ENCODE measurements at places on chromosomes 13 and 19.
A peak's percentile ranks its signal among the peaks of the same experiment; 100 is the strongest.

DNA sequence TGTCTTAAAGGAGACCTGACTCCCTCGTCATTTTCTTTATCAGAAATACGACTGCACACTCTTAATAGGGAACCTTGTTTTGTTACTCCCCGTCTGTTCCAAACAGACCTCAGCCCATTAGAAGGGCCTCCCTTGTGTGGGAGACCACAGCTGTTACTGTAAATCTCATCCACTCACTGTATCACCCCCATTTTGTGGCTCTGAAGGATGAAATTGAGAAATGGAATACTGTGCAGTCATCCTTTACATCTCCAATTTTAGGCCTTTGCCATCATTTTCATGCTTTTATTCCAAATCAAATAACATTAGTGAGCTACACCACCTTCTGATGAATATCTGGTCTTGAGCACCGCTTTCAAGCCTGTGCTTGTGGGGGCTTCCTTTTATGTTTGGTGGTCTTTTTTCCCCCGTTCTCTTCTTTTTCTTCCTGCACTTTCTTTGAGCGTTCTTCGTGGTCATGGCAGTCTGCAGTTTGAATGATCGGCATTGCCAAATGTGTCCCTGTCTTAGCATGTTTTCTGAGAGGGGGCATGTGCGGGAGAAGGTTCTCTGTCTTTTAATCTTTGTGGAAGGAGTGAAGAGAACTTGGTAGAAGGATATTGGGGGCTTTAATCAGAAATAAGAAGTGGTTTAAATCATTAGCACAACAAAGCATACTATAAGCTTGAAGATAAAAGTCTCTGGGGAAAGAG, 65.8 kb downstream of the GGACT start:
- DNase-seq: no peak

GRCh38 chr13:89214185-89214584, 1543.0 kb downstream of the SLITRK5 start:
- DNase-seq: no peak

DNA sequence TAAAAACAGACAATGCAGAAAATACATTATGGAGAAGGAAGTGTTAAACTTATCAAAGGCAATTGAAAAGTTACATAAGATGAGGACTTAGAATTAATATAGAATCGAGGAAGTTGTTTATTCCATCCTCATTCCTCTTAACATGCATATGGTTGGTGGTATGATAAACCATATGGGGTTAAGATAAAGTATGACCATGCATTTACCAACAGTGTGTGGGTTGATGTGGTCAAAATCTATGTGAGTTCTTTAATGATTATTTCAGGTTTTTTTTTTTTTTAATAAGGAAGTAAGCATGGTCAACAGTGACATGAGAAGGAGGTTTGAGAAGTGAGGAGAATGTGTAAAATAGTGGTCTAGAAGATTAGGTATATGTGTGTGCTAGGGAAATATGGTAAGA, 94.5 kb downstream of the TDRD3 start:
- DNase-seq: no peak

DNA sequence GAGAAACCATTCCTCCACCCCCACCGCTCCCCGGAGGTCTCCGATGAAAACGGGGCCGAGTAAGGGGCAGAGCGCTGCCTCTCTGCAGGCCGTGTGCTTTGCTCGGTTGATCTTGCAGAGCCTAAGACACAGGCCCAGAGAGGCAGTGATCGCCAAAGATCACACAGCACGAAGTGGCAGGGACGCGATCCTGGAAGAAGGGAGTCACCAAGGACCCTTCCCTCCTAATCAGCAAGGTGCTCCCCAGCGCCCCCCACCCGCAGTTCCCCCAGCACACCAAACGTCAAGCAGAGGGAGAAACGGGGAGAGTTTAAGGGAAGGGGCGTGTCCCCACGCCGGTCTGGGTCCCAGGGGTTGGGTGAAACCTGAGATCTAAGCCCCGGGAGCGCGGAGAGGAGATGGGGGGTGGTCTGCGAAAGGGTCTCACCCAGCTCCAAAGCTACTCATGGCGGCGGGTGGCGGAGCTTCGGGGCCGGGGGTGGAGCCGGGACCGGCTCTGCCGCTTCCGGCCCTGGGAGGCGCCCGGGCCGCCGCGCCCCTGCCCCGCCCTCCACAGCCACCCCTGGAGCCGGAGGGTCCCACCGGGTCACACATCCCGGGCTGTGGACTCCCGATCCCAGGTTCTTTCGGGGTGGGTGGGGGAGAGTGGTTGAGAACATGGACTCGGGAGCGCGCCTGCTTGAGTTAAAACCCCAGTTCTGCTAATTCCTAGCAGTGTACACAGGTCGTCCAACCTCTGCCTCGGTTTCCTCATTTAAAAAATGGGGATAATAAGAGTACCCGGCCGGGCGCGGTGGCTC, at the start of gene EML2:
TSS of gene EML2 (minus strand) at position 468 of the 800 bp plus-strand sequence. CDS start at position 447, 21 bp downstream.
- no peak for DNase-seq

DNA sequence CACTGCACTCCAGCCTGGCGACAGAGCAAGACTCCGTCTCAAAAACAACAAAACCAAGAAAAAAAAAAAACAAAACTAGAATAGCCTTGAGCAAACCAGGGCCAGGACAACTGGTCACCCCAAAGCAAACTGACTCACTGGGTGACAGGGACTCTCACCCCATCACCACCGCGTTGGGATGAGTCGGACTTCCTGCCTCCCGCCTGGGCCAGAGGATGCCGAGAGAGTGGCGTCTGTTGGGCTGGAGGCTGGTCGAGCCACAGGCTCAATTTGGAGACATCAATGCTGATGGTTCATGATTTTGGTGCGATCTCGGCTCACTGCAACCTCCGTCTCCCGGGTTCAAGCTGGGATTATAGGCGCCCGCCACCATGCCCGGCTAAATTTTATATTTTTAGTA, 11.6 kb downstream of the TMPRSS9 start:
- DNase-seq: peak; percentile 16

GRCh38 chr19:19877724-19878123, 12.0 kb downstream of the ZNF253 start:
- no peak for DNase-seq

DNA sequence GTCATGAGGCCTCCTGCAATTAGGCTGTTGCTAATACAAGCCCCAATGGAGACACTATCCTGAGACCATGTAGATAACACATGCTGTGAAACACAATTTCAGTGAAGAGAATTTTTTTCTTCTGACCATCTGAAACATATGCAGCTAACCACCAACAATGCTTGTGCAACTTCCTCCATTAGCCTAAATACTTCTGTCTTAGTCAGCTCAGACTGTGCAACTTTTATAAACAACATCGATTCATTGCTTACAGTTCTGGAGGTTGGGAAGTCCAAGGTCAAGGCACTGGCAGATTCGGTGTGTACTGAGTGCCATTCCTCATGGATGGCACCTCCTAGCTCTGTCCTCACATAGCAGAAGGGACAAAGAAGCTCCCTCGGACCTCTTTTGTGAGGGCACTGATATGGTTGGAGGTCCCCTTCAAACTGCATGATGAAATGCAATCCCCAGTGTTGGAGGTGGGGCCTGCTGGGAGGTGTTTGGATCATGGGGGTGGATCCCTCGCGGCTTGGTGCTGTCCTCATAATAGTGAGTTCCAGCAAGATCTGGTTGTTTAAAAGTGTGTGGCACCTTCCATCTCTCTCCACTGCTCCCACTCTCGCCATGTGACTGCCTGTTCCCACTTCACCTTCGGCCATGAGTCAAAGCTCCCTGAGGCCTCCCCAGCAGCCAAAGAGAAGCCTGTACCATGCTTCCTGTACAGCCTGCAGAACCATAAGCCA, 27.7 kb downstream of the STK24 start:
- peak; percentile 90 for DNase-seq

- no peak for DNase-seq
These were observed 133.0 kb downstream of the URI1 start for GRCh38 chr19:30074741-30075715.

- DNase-seq: no peak
These were observed 69.0 kb downstream of the COL4A2 start for GRCh38 chr13:110376120-110376519.

GRCh38 chr13:112574416-112574815, 13.5 kb downstream of the TUBGCP3 start:
- DNase-seq: peak; percentile 7

GRCh38 chr19:34991542-34992333, 8.4 kb upstream of the GRAMD1A start:
- DNase-seq: no peak

DNA sequence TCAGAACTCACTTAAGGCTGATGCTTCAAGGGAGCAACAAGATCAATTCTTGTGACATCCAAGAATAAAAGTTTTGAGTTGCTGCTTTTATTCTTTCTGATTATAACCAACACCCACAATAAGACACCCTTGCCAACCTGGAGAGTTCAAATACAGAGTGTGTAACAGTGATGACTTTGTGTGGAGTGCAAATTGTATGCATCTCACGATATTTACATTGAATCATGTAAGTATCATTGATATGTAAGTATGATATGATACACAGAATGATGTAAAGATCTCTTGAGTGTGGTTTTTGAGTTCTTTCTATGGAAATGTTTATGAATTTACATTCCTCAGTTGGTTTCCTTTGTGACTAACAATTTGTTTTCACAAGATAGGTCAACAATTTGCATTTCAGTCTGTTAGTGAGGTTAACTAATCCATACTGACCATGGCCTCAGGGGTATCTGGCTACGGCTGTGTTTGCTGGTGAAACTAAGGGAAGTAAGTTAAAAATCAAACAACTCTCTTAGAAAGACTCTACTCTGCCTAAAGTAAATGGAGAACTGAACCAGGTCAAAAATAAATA, 12.4 kb downstream of the LHFPL6 start:
- no peak for DNase-seq

GRCh38 chr19:3575260-3575741, 2.6 kb downstream of the HMG20B start:
- peak; percentile 39 for DNase-seq
